ENCODE measurements at places on chromosomes 6 and 20.

DNA sequence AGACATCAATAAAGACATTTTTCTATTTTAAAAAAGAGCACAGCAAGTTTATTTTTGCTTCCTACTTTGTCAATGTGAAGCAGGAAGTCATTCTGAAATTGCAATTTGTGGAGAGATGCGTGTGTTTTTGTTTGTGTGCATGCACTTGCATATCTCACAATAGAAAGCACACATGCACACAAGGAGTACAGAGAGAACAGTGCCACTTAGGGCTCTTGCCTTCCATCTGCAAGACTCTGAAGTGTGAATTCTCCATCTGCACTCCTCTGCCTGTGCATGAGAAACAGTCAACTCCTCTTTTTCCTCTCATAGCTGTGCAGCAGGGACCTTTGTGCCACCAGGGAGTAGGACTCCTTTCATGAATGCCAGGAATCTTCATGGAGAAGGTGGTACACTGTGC, 316.3 kb upstream of the CNR1 start:
- no peak for DNase-seq

GRCh38 chr6:64644024-64644423, 1008.4 kb downstream of the PHF3 start:
- DNase-seq, result no peak

DNA sequence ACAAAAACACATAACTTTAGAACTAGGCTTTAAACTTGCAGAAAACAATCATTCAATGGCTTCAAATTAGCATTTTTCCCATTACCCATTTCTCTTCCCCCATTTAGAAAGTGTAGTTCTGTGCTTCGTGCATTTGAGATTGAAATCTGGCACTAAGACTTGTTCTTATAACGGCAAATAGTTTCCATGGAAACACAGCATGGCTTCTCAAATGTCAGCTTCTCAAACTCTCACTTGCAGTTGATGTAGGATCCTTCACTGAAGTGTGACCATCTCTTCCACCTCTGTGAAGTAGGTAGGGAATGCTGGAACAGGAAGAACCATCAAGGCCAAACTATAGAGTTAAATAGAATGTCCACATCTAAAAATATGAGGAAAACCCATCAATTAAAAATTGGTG, 52.2 kb downstream of the MANEA start:
- no peak for DNase-seq

GRCh38 chr20:36988494-36988966, 37.0 kb upstream of the SAMHD1 start:
- DNase-seq, result no peak

GRCh38 chr6:107458672-107459282, 587 bp downstream of the PDSS2 start:
- DNase-seq, result no peak

DNA sequence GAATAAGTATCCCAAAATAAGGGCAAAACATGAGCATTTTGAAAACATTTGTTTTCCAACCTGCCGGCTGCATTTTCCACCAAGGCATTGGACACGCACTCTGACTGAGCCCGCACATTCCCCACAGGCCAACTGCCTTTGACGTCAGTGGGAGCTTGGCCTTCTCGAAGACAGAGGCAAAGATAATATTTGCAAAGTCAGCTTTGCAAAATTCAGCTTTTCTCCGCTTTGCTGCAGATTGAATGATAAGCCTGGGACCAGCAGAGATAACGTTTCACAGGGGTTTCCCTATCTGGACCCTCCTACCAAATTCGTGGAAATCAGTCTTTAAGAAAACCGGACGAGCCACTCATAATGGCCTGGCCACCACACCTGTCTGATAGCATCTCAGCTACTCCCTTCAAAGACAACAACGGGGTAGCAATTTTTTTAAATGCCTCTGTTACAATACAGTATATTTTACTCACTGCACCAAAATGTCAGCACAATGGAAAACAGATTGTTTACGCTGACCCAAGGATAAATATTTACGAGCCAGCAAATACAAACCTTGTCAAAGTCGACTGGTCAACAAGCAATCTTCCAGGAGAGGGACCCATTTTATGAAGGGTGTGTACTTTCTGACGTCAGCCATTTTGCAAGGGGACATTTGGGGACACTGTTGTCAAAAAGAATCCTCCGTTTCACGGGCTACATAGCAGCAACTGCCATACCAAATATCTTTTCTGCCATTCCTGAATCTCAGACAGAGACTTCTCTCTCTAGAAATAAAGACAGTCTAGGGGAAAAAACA, 100.5 kb downstream of the TFAP2A start:
- DNase-seq, result no peak

DNA sequence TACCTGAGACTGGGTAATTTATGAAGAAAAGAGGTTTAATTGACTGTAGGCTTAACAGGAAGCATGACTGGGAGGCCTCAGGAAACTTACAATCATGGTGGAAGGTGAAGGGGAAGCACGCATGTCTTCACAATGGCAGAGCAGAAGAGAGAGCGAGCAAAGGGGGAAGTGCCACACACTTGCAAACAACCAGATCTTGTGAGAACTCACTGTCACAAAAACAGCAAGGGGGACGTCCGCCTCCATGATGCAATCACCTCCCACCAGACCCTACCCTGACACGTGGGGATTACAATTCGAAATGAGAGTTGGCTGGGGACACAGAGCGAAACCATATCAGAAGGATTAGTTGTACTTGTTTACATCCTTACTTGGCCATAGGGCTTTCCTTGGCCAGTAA, 49.7 kb downstream of the FIG4 start:
- DNase-seq, result no peak
